ENCODE measurements at places on chromosomes 13 and 19.

DNA sequence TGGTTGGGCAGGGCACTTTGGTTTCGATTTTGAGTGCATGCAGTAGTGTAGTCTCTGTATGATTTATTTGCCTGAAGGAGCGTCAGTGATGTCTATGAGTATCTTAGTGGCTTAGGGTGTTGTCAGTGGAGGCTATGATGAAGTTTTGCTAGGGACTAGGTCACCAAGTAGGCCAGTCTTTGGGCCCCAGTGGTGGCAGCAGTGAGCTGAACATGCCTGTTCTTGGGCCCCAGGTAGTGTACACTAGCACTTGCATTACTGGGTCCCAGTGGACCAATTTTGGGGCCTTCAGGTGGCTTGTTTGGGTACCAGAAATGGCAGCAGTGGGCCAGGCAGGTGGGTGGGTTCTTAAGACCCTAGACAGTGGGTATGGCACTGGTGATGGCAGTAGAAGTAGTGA is 598.7 kb upstream of the SPRY2 start:
- no peak for DNase-seq

GRCh38 chr13:24605923-24606372 is 74.3 kb upstream of the ATP12A start:
- no peak for DNase-seq

- no peak for DNase-seq
These were observed 284.7 kb downstream of the TSHZ3 start for GRCh38 chr19:31064491-31064890.

- DNase-seq, result no peak
These were observed 4.7 kb downstream of the ERF start for GRCh38 chr19:42250183-42250665.

- no peak for DNase-seq
These were observed 475.8 kb downstream of the FOXO1 start for GRCh38 chr13:40190641-40191100.

DNA sequence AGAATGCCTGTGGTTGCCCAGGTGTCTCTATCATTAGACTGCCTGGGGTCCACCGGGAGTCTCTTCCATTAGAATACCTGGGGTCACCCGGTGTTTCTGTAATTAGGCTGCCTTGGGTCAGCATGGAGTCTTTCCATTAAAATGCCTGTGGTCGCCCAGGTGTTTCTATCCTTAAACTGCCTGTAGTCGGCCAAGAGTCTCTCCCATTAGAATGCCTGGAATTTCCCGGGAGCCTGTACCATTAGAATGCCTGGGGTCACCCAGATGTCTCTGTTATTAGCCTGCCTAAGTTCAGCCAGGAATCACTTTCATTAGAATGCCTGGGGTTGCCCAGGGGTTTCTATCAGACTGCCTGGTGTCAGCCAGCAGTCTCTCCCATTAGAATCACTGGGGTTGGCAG is 1492.8 kb downstream of the UQCRFS1 start:
- DNase-seq, result no peak

- no peak for DNase-seq
These were observed 46.4 kb upstream of the F7 start for GRCh38 chr13:113058988-113059850.

GRCh38 chr13:96960379-96960778 is 33.9 kb downstream of the OXGR1 start:
- DNase-seq, result no peak

- no peak for DNase-seq
These were observed 335.1 kb downstream of the GPC6 start for GRCh38 chr13:93561576-93562225.

- no peak for DNase-seq
These were observed 746.9 kb upstream of the PCDH9 start for GRCh38 chr13:67977066-67977465.

DNA sequence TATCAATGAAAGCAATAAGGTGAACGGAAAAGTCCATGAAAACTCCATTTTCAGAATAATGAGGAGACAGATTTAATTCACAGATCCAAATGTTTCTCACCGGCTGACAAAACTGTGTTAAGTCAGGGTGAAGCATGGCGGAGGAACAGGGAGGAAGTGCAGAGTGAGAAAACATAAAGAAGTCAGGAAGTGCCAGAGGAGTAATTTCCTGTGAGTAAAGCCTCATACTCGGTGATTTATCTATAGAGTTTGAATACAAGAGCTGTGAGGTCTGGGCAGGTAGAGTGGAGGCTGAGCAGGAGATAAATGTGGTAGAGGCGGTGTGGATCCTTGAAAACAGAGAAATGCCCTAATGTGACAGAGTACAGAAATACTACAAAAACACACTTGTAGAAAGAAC is 11.4 kb downstream of the CARD8 start:
- no peak for DNase-seq

DNA sequence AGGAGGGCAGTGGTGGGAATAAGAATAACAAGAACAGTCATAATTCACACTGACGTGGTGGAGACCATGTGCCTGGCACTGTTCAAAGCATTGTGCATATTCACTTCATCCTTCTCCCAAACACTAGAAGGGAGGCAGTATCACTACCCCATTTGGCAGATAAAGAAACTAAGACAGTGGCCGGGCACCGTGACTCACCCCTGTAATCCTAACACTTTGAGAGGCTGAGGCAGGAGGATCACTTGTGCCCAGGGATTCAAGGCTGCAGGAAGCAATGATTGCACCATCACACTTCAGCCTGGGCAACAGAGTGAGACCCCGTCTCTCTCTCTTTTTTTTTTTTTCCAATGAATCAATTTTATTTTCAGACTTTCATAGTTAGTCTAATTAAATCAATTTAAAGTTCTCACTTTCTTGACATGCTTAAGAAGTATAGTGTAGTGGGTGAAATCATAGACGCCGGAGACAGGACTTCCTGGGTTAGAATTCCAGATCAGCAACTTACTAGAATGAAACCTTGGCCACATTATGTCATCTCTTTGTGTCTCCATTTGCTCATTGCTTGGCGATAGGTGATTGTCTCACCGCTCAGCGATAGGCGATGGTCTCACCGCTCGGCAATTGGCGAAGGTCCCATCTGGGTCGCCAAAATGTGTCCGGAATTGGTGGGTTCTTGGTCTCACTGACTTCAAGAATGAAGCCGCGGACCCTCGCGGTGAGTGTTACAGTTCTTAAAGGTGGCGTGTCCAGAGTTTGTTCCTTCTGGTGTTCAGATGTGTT is 5.3 kb upstream of the ATG4D start:
- no peak for DNase-seq

DNA sequence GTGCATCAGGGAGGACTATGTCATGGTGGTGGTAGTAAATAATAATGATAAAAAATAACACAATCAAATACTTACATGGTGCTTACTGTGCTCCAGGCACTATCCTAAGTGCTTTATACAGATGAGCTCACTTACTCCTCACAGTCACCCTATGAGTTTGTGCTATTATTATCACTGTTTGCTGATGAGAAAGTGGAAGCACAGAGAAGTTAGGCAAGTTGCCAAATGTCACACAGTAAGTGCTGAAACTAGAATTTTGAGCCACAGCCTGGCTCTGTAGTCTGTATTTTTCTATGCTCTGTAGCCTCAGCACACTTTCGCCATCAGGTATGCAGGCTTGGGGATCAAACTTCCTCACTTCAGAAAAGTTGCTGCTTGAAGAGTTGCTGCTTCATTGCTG is 46.6 kb downstream of the HTR2A start:
- DNase-seq, result no peak

DNA sequence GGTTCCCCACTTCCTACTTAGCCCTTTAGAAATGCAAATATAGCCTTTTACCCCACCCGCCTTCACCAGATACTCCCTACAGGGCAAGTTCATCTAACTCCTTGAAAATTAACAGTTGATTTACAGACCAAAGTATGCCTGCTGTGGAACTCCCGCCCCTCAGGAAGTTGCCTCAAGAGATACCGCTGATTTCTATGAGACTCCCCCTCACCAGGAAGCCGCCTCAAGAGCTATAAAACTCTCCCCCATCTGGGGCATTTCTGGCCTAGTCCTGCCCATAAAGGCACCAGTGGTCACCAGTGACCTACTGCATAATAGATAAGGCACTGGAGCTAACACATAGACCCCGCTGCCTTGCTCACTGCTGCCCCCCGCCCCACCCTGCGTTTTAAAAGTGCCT is 201.7 kb upstream of the UBL3 start:
- DNase-seq, result no peak

GRCh38 chr13:69946511-69946910 is 161.1 kb upstream of the ATXN8OS start:
- no peak for DNase-seq

DNA sequence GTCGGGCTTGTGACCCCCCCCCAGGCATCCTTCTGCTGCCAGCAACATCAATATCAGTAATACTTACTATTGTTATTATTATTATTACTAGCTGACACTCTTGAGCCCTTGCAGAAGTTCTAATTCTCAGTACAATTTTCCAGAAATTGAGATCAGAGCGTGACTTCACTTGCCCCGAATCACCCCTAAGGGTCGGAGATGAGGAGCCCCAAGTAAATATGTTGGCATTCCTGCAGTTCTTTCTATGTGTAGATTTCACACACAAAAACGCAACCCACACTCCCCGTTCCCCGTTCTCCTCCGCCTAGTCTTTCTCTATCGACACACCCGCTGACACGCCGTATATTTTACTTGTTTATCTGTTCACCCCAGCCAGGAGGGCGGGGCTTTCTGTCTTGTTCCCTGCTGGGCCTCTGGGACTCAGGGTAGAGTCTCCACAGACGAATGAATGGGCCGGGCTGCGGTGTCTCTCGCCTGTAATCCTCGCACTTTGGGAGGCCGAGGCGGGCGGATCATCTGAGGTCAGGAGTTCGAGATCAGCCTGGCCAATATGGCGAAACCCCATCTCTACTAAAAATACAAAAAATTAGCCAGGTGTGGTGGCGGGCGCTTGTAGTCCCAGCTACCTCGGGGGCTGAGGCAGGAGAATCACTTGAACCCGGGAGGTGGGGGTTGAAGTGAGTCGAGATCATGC is 14.7 kb downstream of the TLE5 start:
- peak; percentile 74 for DNase-seq

DNA sequence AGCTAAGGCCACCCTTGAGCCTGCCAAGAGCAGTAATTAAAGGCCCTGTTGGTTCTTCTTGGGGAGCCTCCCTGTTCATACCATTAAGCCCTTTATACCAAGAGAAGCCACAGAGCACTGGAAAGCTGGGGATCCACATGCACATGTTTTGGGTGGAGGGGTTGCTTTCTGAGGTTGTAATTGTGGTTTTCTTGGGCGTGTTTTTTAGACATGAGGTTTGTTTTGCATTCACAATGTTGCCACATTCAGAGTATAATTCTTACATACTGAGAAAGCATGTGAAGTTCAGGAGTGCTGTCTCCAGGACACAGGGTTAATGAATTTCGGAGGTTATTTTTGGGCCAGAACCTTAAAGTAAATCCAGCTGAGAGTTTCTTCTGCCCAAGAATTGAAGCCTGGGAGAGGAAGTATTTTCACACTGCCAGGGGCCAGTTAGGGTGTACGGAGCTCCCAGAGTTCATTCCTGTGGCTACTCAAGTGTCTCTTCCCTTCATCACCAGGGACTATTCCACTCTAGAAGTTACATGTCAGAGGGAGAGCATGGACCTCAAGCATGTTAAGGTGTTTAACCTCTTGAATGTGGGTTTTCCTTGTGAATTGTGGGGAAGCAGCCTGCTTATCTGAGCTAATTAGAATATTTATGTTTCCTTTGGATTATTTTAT is 37.0 kb downstream of the ZNF136 start:
- DNase-seq, result no peak

DNA sequence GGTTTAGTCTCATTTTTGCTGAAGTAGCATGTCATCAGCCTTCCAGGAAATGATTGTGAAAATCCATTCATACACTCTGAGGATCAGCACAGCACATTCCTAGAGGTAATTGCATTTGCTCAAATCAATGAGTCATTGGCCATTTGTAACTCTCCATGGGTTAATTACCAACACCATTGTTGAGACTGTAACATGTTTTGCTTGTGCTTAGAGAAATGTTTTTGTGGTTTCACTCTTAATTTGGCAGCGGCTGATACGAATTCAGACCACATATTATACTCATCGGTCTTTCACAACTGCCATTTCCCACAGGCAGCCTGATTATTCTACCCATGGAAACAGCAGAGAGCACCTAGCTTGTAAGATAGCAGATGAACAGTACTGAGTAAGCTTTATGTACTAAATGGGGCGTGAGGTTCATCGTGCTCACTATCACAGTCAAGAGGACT is 110.3 kb downstream of the NHLRC3 start:
- no peak for DNase-seq

- peak; percentile 96 for DNase-seq
These were observed 2.8 kb downstream of the PTGER1 start for GRCh38 chr19:14472202-14472938.

DNA sequence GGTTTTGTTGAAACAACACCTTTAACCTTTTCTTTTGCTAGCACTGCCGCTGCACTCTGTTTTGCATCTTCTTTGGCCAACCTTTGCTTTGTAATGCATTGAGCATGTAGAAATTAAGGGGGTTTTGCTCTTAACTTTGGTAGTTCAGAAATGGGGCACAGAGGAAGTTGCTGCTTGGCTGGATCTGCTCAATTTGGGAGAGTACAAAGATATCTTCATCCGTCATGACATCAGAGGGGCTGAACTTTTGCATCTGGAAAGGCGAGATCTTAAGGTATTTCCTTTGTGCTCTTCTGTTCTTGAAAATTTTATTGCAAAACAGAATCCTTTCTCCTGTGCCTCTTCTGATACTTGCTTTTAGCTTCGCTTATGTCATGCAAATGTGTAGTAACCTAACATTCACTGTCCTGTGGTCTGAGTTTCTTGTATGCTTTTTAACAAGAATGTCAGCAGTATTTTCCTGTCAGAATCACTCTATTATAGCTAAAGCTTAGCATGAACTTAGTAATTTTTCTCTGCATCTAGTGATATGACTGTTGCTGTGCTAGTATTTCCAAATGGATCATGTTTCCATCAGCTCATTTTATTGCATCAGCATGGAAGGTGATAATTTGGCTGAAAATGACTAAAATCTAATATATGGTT is 50.7 kb upstream of the AKAP11 start:
- no peak for DNase-seq

DNA sequence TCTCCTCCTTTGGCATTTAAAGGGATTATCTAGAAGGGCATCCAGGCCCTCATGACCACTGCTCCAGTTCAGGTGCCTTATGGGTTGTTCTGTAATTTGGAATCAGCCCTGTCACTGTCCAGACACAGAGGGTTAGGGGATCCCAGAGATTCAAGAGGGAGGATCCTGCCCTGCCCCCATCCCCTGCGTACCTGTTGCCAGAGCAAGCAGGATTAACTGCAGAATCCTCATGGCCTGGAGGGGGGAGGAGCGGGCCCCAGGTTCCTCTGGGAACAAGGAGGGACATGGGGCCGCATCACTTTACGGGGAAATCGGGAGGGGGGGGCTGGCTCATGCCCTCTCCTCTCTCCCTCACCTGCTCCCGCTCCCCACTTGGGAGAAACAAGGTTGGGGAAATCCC is 1.0 kb downstream of the KLK11 start:
- DNase-seq, result no peak

- no peak for DNase-seq
These were observed 1505.9 kb downstream of the PCDH9 start for GRCh38 chr13:65724226-65724625.

DNA sequence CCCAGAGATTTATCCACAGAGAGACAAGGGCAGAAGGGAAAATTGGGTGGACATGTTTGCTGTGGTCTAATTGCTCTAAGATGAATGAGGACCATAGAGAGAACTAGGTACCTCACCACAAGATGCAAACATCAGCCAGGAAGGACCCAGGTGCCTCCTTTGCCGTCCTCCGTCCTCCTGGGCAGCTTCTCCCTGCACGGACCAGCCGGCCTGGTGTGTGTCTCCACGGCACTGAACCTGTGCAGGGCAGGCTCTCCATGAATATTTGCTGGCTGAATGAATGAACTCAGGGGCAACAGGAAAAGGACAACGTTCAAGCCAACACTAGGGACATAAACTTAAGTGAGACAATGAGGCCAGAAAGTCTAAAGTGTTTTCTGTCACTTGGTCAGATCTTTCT is 143.9 kb downstream of the ZNF536 start:
- no peak for DNase-seq

All from GM20000 (cell line).